Cerebellar nuclear complex (tissue), 1 donor: ENCODE measurements at places on chromosomes 5 and 9.

GRCh38 chr5:472076-472655 lies 29.2 kb downstream of the EXOC3 start:
- DNase-seq, result no peak

- DNase-seq, result no peak
Measured at GRCh38 chr9:130476151-130476730, 31.5 kb downstream of the ASS1 start.

DNA sequence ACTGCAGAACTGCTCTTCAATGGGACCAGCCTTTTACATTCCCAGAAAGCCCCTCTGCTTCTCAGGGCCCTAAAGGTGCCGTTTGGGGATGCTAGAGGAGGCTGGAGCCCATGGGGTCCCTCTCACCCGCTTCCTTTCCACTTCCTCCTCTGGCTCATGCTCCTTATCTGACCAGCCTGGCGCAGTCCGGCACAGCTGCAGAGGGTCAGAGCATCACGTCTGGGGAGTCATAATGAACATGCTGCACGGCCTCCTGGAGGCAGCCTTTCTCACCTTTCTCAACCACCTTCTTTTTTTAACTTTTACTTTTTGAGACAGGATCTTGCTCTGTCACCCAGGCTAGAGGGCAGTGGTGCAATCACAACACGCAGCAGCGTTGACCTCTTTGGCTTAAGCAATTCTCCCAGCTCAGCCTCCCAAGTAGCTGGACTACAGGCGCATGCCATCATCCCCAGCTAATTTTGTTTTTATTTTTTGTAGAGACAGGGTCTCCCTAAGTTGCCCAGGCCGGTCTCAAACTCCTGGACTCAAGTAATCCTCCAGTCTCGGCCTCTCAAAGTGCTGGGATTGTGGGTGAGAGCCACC lies 15.1 kb upstream of the TCF7 start:
- no peak for DNase-seq

DNA sequence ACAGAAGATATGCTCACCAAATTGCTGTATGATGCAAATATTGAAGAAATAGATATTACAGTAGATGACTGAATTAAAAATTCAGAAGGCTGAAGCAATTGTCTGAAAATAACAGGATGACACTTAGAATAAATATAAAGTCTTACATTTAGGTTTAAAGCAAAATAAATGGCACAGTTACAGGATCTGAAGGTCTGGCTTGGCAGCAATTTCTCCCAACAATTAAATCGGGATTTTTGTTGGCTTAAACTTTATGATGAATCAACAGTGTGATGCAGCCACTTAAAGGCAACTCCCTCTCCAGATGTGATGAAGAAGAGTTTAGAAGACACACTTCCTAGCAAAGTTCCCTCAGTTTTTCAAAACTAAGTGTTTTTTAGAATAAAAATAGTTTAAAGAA lies 80.5 kb downstream of the NREP start:
- DNase-seq, result no peak

DNA sequence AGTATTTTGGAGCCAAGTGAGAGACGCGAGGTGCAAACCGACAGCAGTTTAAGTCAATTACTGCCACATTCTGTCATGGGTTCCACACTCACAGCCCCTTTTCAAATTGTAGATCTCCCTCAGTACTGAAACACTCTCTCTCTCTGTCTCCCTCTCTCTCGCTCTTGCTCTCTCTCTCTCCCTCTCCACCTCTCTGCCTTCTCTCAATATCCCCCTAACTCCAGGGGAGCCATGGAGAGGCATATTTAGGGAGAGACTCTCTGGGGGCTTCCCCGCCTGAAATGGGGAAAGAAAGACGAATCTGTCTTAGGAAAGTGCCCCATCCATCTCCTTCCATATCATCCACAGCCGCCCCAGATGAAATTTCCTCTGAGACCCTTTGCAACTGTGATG lies 1.6 kb downstream of the BRINP1 start:
- no peak for DNase-seq

DNA sequence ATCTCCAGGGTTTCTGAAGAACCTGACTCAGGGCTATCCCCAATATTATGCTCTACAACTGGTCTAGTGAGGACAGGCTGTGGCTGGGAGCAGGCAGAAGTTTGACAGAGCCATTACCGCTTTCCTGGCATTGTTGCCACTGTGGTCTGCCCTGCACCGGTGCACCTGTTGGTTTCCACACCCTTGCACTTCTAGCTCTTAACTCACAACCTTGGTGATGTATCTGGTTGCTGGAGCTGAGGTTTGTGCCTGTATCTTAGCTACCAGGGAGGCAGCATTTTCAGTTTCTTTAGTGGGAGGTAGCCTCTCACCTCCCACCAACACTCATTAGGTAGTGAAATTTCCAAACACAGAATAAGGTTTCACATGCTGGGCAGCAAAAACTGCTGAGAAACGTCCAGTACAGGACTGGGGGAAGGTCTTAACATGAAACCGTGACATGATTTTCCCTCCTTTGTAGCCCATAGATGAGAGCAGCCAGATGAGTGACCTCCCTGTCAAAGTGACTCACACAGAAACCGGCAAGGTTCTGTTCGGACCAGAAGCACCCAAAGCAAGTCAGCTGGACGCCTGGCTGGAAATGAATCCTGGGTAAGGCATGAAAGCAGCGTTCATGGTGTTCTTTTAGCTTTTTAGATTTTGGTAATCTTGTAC lies 57.7 kb downstream of the SMARCA2 start:
- no peak for DNase-seq

DNA sequence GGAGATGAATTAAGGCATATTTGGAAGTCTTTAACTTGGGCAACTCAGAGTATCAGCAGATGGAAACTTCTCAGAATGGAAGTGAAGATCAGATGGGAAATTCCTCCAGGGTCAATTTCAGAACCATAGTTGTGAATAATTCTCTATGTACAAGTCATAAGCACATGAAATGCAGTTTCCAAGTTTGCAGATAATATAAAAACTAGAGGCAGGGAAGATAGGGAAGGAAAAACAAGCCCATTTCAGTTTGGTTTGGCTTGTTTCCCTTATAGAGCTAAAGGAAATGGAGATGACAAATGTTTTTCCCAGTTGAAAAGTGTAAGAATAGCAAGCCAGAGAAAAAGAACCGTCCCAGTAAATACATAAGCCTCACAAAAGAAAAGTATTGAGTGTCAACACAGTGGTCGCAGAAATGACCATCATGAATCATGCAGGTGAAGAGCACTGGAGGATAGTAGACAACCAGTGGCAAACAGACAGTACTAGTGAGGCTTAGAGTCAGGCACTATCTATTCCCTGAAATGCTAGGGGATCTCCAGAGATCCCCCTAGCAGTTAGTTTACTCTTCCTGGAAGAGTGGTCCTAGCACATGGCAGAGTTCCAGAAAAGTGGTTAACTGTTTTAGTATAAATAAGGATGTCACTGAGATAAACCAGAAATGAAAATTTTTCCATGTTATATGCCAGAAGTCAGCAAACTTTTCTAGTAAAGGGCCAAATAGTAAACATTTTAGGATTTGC lies 245.9 kb downstream of the SAXO1 start:
- no peak for DNase-seq

DNA sequence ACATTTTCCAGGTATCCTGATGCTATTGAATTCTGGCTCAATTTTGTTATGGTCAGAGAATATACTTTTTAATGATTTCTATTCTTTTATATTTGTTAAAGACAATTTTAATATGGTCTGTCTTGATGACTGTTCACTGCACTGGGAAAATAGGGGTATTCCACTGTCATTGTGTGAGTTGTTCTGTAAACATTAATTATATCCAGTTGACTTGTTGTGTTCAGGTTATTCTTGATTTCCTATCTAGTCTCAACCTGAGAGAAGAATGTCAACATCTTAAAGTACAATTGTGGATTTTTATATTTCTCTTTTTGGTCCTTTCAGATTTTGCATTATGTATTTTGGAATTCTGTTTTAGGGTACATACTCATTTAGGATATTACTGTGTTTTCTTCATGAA lies 59.9 kb upstream of the EXOC3 start:
- DNase-seq, result no peak

- no peak for DNase-seq
Measured at GRCh38 chr5:138330813-138331448, 673 bp downstream of the CDC25C start.

- DNase-seq, result no peak
Measured at GRCh38 chr5:164324239-164324638, 818.8 kb downstream of the MAT2B start.

- no peak for DNase-seq
Measured at GRCh38 chr5:116718317-116718716, 143.7 kb upstream of the SEMA6A start.

DNA sequence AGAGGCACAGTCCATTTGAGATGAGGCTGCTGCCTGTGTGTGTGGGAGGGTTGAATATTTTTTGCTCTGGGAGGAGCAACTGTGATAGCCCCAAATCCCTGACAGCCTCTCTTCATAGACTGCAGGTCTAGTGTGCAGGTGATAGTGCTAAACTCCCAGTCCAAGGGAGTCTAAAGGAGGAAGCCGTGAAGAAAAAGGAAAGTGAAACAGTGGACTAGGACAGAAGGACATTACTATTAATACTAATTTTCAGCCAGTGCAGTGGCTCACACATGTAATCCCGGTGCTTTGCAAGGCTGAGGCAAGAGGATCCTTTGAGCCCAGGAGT lies 295.0 kb downstream of the PDE4D start:
- DNase-seq, result no peak

DNA sequence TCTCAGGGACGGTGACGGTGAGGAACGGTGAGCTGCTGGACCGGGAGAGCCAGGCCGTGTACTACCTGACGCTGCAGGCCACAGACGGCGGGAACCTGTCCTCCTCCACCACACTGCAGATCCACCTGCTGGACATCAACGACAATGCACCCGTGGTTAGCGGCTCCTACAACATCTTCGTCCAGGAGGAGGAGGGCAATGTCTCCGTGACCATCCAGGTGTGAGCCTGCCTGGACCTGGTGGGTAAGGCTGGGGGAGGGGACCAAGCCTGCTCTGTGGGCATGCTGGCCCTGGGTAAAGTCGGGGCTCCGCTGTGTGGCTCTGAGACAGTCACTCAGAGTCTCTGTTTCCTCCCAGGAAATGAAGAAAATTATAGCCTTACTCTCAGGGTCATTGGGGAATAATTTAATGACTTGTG lies 29.3 kb downstream of the CDHR2 start:
- DNase-seq, result peak; percentile 40

DNA sequence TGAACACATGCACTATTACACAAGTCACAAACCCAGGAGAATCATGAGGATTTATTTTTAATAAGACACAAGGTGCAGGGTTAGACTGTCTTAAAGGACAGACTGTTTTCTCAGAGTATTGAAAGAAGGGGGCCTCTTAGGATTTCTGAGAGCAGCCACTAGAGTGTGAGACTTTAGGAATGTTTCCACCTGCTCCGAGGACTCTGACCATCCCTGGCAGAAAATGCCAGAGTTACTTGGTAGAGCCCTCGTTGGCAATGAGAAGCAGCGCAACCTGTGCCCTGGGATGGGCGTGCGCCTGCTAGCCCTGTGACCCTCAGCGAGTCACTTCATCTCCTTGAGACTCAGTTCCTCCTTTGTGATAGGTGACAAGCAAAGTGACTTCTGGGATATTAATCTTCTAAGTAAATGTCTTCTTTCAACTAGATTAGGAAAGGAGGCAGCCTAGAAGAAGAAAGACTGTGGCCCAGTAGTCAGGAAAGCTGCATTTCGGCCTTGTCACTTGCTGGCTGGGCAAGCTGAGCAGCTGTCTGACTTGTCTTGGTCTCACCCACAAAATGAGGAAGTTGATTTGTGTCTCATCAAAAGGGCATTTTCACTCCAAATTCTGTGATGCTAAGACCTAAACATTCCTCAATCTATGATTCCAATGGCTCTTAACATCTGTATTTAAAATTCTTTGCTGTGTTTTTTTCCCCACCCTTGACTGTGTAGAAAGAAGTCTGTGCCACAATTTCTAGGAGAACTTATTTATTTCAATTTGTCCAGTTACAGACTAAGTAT lies 60.5 kb downstream of the PTCD2 start:
- no peak for DNase-seq

DNA sequence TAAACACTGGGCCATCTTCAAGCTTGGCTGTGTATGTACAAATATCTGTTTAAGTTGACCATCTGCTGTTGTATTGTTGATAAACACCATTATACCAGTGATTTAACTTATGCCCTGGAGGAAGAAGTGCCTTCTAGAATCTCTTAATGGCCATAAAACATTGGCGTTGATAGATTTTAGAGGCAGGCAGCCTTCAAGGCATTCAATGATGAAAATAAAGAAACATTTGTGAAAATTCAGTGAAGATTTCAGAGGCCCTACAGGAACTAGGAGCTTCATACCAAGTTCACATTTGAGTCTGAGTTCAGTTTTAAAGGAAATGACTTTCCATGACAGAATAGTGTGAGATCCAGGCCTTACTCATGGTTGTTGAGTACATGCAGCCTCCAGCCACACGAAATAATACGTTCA lies 52.2 kb downstream of the MAP1B start:
- no peak for DNase-seq

DNA sequence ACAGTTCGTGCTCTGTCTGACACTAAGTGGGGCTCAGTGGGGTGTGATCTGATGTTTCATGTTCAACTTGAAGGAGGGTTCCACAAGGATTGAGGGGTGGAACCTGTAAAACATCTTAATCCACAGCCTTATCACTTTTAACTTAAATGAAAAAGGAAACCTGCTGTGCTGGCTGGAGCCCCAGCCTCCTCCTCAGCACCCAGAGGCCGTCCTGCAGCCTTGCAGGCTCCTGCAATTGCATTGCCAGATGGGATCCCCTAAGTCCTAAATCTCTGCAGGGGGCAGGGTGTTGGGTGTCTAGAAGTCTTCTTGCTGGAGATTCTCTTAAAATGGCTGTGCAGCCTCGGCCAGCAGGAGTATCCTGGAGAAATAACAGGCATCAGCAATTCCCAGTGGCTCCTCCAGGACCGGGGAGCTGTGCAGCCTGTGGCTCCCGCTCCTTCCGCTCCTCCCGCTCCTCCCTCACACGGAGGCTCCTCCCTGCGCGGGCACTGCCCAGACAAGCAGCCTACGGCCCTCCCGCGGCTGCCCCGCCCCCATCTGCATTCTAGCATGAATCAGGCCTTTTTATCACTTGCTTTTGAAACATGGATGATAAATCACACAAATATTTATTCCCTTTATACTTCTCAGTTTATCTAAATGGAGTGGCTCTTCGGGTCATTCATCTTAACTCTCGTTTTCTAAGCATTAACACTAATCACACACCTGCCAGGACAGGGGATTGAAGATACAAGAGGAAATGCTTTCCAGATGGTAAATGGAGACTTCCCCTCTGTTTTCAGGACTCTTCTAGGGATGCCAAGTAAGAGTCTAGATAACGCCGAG lies 131.0 kb downstream of the ADAMTS16 start:
- peak; percentile 36 for DNase-seq

GRCh38 chr5:137281201-137281600 lies 217.9 kb downstream of the SPOCK1 start:
- no peak for DNase-seq

DNA sequence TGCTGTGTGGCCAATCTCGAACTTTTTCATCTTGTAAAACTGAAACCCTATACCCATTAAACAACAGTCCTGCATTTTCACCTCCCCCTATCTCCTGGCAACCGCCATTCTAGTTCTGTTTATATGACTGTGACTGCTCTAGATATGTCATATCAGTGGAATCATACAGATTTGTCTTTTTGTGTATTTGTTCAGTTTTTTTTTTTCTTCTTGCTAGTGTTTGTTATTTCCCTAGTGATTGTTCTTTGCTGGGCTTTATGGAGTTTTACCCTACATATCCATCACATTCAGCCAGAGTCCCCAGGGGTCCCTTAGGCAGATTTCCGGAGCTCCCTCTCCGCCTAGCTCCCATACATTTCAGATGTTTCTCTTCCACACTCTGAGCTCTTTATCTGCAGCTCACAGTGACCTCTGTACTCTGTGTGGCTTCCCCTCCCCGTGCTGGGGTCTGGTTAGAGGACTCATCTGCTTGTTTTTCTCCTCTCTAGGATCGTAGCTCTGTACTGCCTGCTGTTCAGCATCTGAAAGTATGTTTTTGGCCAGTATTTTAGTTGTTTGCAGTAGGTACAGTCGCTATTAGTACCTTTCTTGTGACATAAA lies 25.1 kb upstream of the CARTPT start:
- DNase-seq, result no peak
